ENCODE measurements at places on chromosomes 1 and 21. TPM values are rescaled to one million over a fixed set of nuclear protein-coding genes. Genes with fewer than 3 reads are reported as not detected.

- DNase-seq: no peak
- H3K4me1 ChIP-seq: peaks cover 7% of the 10 kb centered on the region
- H3K4me3 ChIP-seq: no peak overlapping the region
- H3K27ac ChIP-seq: peak overlapping the region; percentile 55
- H3K36me3 ChIP-seq: no peaks in the 10 kb centered on the region
- no peaks in the 10 kb centered on the region for H3K27me3 ChIP-seq
Measured at GRCh38 chr1:24481843-24482610, 20.6 kb upstream of the RCAN3 start.

C1orf226 gene
- 7.1 TPM for total RNA-seq

- no peak overlapping the region for H3K27ac ChIP-seq
- H3K27me3 ChIP-seq: no peaks in the 10 kb centered on the region
- H3K4me3 ChIP-seq: no peak overlapping the region
- DNase-seq: no peak
- no peaks in the 10 kb centered on the region for H3K4me1 ChIP-seq
Measured at GRCh38 chr21:28627691-28628090, 365.0 kb downstream of the LTN1 start.

DNA sequence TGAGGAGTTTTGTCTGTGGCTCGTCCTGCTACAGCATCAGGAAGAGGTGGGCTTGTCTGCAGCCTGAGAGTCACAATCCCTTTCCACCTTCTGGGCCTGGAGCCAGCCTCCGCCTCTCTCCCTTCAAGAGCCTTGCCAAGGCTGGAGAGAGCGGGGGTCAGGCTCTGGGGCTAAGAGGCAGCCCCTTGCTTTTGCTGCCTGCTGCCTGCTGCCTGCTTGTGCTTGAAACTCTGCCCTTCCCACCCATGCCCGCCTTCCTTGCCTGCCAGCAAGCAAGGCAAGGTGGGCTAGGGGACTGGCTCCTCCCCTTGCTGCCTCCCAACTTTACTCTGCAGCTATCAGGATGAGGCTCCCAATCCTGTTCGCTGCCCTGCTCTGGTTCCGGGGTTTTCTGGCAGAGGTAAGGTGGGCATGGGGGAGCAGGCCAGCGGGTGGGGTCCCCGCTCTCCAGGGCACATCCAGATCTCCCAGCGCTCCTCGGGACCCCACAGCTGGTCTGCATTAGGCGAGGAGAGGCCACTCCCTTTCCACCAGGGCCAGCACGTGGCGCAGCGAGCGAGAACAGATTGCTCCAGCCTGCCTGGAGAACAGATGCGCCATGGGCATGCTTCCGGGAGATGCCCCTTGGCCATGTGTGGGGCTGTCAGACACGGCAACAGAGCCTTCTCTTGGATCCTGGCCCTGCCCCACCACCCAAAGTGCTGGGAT lies 7.5 kb upstream of the PTPN7 start:
- peaks cover 7% of the 10 kb centered on the region for H3K4me1 ChIP-seq
- H3K4me3 ChIP-seq: no peak overlapping the region
- no peak overlapping the region for H3K27ac ChIP-seq
- no peaks in the 10 kb centered on the region for H3K27me3 ChIP-seq
- no peaks in the 10 kb centered on the region for H3K36me3 ChIP-seq

DNA sequence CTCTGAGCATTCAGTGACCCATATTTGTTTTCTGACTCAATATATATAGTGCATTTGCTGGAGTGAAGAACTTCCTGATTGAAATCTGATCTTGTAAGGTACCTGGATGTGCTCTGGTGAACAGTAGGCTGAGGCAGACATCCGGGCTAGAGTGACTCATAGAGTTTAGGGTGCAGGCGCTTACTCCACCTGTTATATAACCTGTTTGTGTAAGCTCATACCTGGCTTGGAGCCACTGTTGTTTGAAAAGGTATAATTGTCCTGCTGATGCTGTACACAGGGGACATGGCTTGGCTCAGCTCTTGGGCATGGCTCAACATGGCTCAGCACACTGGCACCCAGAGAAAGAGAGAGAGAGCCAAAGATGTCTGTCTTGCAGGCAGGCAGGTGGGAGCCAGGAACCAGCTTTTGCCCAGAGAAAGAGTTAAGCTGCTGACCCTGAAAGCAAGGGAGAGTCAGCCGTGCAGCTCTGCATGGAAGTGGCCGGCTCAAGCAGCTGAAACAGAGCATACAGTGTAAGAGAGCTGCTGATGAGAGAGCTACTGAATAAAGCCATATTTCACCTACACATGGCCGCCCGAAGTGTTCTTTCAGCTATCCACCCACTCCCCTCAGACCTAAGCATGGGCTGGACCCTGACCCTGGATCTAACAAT lies 43.2 kb downstream of the GJA5 start:
- H3K27ac ChIP-seq: no peak overlapping the region
- H3K36me3 ChIP-seq: no peaks in the 10 kb centered on the region
- peaks cover 5% of the 10 kb centered on the region for H3K27me3 ChIP-seq

SMIM12 gene
- total RNA-seq: 38.6 TPM

DNA sequence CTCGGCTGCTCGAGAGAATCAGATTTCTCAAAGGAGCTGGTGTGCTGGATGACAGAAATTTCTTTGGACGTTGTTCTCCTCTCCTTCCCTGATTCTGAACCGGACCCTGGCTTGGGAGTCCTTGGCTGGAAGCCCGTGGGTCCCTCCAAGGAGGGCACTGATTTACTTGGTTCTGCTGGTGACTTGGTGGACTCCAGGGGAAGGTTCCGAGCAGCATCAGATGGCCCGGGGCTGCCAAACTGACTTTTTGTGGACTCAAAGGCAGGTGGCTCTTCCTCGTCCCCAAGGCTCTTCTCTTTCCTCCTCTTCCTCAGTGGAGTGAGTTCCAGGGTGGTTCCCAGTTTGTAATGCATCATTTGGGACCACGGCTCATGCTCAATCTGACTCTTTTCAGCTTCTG lies 97.9 kb upstream of the EDN2 start:
- H3K36me3 ChIP-seq: no peaks in the 10 kb centered on the region
- H3K4me3 ChIP-seq: no peak overlapping the region
- DNase-seq: no peak

DNA sequence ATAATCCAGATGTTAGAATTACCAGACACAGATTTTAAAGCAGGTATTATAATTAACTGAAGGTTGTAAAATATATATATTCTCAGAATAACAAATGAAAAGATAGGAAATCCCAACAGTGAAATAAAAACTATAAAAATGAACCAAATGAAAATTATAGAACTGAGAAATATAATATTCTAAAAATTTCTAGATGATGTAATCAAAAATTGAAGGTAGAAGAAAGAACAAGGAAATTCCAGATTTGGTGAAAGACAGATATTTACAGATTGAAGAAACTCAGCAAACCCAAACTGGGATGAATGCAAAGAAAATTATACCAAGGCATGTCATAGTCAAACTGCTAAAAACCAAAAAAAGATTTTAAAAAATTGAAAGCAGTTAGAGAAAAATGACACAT lies 729.4 kb downstream of the MATN1 start:
- no peak overlapping the region for H3K4me3 ChIP-seq
- H3K27me3 ChIP-seq: no peaks in the 10 kb centered on the region
- no peaks in the 10 kb centered on the region for H3K4me1 ChIP-seq
- no peak for DNase-seq
- no peaks in the 10 kb centered on the region for H3K36me3 ChIP-seq
- no peak overlapping the region for H3K27ac ChIP-seq

DNA sequence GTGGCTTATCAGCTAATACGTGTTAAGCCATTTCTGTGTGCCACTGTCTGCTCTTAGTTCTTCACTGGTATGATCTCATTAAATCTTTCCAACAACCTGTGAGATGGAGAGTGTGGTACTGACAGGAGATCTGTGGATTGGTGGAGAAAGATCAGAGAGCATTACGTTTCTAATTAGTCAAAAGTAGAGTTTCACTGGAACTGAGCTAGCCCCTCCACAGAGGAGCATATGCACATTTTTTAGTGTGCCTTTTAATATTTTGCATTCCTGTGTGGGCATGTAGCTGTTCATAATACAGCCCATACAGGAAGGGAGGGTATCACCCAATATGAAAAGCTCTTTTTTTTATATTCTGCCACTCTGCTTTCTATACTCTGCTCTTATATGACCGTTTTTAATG lies 31.6 kb downstream of the UTS2 start:
- H3K4me3 ChIP-seq: no peak overlapping the region
- peaks cover 91% of the 10 kb centered on the region for H3K36me3 ChIP-seq
- no peak for DNase-seq
- H3K27ac ChIP-seq: no peak overlapping the region
- H3K4me1 ChIP-seq: no peaks in the 10 kb centered on the region

DNA sequence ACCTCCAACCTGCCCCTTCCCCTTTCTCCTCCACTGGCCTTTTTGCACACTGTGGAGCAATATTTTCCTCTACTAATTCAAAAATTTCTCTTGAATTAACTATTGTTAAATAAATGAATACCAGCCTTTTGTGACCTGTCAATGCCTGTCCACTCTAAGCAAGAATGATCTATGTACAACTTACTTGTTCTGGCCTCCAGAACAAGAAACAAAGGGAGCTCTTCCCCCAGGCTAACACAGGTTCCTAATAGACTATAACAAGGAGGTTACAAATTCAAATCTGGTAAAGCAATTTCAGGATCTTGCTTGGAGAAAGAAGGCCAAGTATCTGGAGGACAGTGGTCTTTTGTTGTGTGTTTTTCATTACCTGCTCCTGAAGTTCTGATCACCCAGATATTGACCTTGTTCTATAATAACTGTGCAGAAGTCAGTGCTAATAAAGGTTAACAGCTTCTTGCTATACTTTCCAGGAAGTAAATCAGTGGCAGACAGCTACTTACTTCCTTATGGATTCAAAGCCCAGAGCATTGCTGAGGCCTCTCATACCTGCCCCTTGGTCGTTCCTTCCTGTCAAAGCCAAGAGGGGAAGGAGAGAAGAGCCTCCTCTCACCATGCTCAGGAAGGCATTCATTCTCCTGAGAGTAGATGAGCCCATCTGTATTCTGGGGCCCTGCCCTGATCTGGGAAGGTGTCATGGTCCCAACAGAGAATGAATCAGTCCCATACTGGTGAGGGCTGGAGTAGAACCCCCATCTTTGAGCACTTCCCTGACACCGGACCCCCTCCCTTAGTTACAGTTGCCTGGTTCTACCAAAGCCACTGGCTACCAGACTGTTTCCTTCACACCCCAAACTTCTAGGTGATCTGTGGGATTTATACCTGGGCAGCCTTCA lies 56.8 kb downstream of the DESI2 start:
- H3K4me1 ChIP-seq: peaks cover 5% of the 10 kb centered on the region
- no peak for DNase-seq
- H3K27ac ChIP-seq: no peak overlapping the region

- H3K27ac ChIP-seq: no peak overlapping the region
- no peak overlapping the region for H3K4me3 ChIP-seq
- H3K27me3 ChIP-seq: no peaks in the 10 kb centered on the region
- no peak for DNase-seq
Measured at GRCh38 chr1:110430366-110430765, 20.6 kb upstream of the PROK1 start.

- H3K36me3 ChIP-seq: no peaks in the 10 kb centered on the region
- H3K27ac ChIP-seq: no peak overlapping the region
- H3K4me1 ChIP-seq: peaks cover 7% of the 10 kb centered on the region
- H3K27me3 ChIP-seq: no peaks in the 10 kb centered on the region
- H3K4me3 ChIP-seq: no peak overlapping the region
Measured at GRCh38 chr21:39103689-39104088, 79.6 kb downstream of the PSMG1 start.

- no peak overlapping the region for H3K27ac ChIP-seq
- H3K4me1 ChIP-seq: peaks cover 6% of the 10 kb centered on the region
- H3K27me3 ChIP-seq: no peaks in the 10 kb centered on the region
- no peak overlapping the region for H3K4me3 ChIP-seq
- H3K36me3 ChIP-seq: no peaks in the 10 kb centered on the region
Measured at GRCh38 chr1:92076363-92076762, 1.2 kb upstream of the SETSIP start.

GRCh38 chr1:47198214-47198613 lies 8.4 kb upstream of the PDZK1IP1 start:
- DNase-seq: no peak
- no peak overlapping the region for H3K27ac ChIP-seq
- no peaks in the 10 kb centered on the region for H3K27me3 ChIP-seq
- H3K4me3 ChIP-seq: no peak overlapping the region
- H3K4me1 ChIP-seq: peaks cover under 1% of the 10 kb centered on the region
- H3K36me3 ChIP-seq: no peaks in the 10 kb centered on the region

DNA sequence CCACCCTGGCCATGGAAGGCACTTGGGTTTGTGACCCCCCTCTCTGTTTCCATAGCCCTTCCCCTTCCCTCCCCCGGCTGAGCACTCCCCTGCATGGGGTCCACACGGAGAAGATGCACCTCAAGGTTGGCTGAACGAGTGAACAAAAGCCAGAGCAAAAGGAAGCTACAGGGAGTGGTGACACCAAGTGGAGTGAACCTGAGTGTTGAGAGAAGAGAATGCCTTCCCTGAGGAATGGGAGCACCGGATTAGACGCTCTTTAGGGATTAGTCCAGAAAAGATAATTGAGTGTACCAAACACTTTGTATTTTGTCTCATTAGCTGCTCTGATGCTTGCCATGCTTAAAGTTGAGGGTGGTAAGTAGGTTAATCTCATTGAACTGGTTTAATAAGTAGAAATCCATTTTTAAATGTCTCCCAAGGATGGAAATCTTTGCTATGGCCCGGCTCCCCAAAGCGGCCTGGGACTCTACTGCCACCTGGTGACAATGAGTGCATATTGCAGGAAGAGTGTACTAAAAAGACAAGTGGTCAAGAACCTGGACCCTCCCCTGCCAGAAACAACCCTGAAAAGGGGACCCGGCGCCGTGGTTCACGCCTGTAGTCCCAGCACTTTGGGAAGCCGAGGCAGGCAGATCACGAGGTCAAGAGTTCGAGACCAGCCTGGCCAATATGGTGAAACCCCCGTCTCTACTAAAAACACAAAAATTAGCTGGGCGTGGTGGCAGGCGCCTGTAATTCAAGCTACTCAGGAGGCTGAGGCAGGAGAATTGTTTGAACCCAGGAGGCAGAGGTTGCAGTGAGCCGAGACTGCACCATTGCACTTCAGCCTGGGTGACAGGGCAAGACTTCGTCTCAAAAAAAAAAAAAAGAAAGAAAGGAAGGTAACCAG lies 150.6 kb upstream of the ZC3H12A start:
- no peak overlapping the region for H3K27ac ChIP-seq
- H3K4me1 ChIP-seq: no peaks in the 10 kb centered on the region
- peaks cover 19% of the 10 kb centered on the region for H3K27me3 ChIP-seq
- H3K36me3 ChIP-seq: no peaks in the 10 kb centered on the region
- no peak for DNase-seq

- H3K27ac ChIP-seq: peak overlapping the region; percentile 97
- DNase-seq: peak; percentile 63
- H3K36me3 ChIP-seq: peaks cover 6% of the 10 kb centered on the region
- H3K4me1 ChIP-seq: peaks cover 60% of the 10 kb centered on the region
- H3K27me3 ChIP-seq: no peaks in the 10 kb centered on the region
Measured at GRCh38 chr21:44871576-44872269, 1.8 kb downstream of the PTTG1IP start.

Data from upper lobe of right lung (tissue), 1 donor.